ENCODE measurements at places on chromosomes 5 and 9.

DNA sequence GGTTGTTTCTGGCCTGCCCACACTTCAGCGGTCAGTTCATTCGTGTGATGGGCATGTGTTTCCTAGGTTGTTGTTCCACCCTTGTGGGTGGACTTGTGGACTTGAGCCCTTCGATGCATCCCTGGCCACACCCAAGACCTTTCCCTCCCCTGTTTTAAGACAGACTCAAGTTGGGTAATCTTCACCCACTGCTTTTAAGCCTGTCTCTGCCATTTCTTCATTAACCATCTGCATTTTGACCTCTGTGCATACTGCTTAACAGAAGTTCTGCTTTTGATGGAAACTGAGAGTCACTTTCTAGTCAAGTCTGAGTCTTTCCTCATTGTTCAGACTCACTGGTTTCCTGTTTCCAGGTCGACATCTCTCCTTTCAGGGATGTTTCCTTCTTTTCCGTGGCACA is 233.7 kb downstream of the ARHGEF28 start:
- DNase-seq: peak; percentile 95

- peak; percentile 32 for DNase-seq
These were observed 296.5 kb downstream of the ARHGAP26 start for GRCh38 chr5:143066556-143067281.

DNA sequence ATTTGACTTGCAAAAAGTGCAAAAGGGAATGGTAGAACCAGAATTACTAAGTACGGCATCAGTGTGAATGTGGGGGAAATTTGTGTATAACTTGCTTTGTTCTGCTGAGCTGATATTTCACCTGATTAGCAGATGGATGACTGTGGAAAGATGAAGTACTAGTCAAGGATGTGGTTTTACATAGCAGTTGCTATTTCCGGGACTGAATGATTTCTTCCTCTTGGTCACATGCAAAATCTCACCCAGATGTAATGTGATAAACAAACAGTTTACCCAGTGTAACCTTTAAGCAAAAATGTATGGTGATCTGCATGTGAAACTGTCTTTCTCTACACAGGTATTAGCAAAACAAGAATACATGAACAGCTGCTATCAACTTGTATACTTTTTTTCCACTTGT is 46.1 kb downstream of the DCP2 start:
- DNase-seq: no peak

- no peak for DNase-seq
These were observed 129.9 kb downstream of the INSYN2B start for GRCh38 chr5:169850409-169850808.

- DNase-seq: no peak
These were observed 190.9 kb downstream of the ICE1 start for GRCh38 chr5:5613261-5613990.

- no peak for DNase-seq
These were observed 114.5 kb downstream of the LRRC70 start for GRCh38 chr5:62692946-62693713.

- DNase-seq: no peak
These were observed 39.7 kb downstream of the CHSY3 start for GRCh38 chr5:129943936-129944335.

GRCh38 chr5:79568632-79569190 is 43.5 kb upstream of the TENT2 start:
- no peak for DNase-seq

DNA sequence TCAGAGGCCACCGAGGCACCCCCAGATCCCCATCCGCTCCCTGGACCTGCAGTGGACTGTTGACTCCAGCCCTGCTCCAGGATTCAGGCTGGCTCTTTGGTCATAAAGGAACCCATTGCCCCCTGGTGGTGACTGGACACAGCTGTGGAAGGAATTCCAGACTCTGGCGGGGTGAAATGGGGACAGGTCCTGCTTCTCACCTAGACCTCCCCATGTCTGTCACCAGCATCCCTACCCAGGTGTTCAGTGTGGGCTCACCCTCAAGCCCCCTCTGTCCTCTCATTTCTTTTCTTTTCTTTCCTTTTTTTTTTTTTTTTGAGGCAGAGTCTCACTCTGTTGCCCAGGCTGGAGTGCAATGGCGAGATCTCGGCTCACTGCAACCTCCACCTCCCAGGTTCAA is 25.5 kb upstream of the STXBP1 start:
- peak; percentile 78 for DNase-seq

DNA sequence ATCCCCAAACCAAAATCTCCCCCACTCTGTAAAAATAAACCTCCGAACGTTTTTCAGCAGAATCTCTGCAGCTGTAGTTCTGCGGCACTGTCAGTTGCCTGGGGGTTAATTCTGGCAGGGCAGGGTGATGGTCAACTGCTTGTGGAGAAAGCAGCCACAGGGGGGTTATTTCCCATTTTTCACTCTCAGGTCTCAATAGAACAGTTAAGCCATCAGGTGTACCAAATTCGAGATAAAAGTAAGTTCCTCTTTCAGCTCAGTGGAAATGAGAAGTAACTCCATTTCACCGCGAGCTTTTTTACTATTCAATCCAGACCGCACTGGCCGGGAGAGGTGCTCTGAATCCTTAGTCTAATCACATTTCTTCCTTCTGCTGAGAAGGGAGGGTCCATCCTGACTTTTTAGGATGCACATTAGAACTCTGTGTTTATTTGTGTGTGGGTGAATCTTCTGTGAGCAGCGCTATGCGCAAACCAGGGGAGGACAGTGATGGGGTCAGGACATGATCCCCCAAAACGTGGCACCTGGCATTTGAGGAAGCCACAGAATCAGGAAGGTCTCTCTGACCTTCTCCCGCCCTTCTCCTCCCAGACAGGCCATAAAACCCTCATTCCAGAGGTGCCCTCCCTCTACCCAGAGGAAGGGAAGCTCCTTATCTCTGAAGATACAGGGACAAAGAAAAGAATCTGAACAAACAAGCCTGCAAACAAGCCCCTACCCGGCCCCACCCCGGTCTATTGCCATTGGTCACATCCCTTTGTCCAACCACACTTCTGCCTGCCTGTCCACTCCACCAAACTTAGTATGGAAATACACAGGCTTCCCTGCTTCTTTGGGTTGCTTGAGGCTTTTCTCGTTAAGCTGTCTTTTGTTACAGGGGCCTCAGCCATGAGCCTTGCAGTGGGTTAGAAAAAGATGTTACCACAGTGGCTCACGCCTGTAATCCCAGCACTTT is 229.0 kb downstream of the ROR2 start:
- DNase-seq: no peak

All from inflammatory macrophage treated with lipopolysaccharide for 4 hours (primary cell).